ENCODE measurements at places on chromosomes 5 and 9. TPM values are rescaled to one million over a fixed set of nuclear protein-coding genes. Genes with fewer than 3 reads are reported as not detected.

GRCh38 chr9:95834281-95834907 lies 41.1 kb upstream of the ERCC6L2 start:
- no peak overlapping the region for H3K27ac ChIP-seq
- no peaks in the 10 kb centered on the region for H3K27me3 ChIP-seq
- no peak for DNase-seq
- H3K36me3 ChIP-seq, result no peaks in the 10 kb centered on the region
- H3K4me3 ChIP-seq, result no peak overlapping the region

- peaks cover 5% of the 10 kb centered on the region for H3K4me1 ChIP-seq
- H3K27me3 ChIP-seq, result no peaks in the 10 kb centered on the region
- H3K36me3 ChIP-seq, result no peaks in the 10 kb centered on the region
These were observed 18.6 kb upstream of the IFNB1 start for GRCh38 chr9:21096172-21096900.

DNA sequence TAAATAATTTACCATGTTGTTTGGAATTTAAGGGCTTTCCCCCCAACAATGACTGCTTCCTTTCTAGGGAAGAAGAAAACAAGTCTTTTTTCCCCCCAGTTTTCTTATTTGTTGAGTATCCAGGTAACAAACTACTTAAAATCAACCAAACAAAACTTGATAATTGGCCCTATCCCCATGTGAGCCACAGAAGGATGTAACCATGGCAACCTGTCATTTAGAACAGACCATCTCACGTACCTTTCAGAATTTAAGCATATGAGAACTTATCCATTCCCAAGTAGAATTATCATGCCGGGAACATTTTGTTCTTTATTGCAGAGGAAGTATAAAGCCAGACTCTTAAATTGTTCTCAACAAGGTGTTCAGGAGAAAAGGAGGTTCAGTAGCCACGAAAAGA lies 392.3 kb downstream of the CETN3 start:
- H3K36me3 ChIP-seq, result no peaks in the 10 kb centered on the region
- DNase-seq, result no peak
- H3K4me1 ChIP-seq, result peaks cover 11% of the 10 kb centered on the region
- no peak overlapping the region for H3K4me3 ChIP-seq
- no peak overlapping the region for H3K27ac ChIP-seq

GRCh38 chr9:69798744-69799143 lies 21.9 kb upstream of the CFAP95 start:
- no peak overlapping the region for H3K27ac ChIP-seq
- H3K36me3 ChIP-seq, result no peaks in the 10 kb centered on the region
- H3K4me3 ChIP-seq, result no peak overlapping the region
- no peaks in the 10 kb centered on the region for H3K4me1 ChIP-seq
- no peaks in the 10 kb centered on the region for H3K27me3 ChIP-seq

GRCh38 chr9:77864211-77864889 lies 167.3 kb downstream of the GNAQ start:
- H3K36me3 ChIP-seq, result no peaks in the 10 kb centered on the region
- no peaks in the 10 kb centered on the region for H3K27me3 ChIP-seq
- no peak overlapping the region for H3K4me3 ChIP-seq
- H3K27ac ChIP-seq, result no peak overlapping the region
- H3K4me1 ChIP-seq, result no peaks in the 10 kb centered on the region

DNA sequence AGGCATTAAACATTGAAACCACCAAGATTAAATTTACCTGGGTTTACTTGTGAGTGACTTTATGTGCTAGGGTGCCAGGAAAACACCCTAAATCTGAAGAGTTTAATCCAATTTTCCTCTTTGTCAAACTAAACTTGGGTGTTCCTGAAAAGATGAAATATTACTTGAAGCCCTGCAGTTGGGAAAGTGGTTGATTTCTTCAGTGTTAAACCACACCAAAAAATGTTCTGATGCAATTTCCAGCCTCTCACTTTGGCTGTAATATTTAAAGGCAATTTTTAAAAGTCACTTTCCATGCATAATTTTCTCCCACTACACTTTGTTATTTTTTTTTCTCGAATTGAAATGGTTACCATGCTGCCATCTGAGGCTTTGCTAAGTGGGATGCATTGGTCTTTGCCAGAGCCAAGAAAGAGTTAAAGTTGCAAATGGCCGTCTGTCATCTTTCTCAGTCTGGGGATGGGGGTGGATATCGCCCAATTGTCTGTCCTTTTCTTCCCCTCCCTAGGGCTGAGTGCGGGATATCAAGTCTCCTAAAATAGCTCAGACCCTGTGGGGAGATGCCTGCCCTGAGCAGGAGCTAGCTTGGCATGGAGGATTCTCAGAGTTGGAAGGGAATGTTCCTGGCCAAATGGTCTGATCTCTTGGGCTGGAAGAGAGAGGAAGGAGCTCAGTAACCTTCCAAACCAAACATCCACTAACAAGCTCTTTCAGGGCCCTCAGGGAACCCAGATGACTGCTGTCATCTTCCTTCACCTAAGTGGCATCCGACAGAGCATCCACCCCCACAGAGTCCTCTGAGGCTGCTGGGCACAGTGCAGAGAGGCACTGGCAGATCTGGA lies 13.6 kb upstream of the SHB start:
- H3K36me3 ChIP-seq, result no peaks in the 10 kb centered on the region
- H3K27me3 ChIP-seq, result no peaks in the 10 kb centered on the region
- H3K4me1 ChIP-seq, result no peaks in the 10 kb centered on the region
- no peak overlapping the region for H3K4me3 ChIP-seq

- no peaks in the 10 kb centered on the region for H3K27me3 ChIP-seq
- no peaks in the 10 kb centered on the region for H3K36me3 ChIP-seq
- H3K4me3 ChIP-seq, result no peak overlapping the region
- H3K27ac ChIP-seq, result no peak overlapping the region
- DNase-seq, result no peak
These were observed 218.5 kb downstream of the C9orf50 start for GRCh38 chr9:129402371-129402739.

DNA sequence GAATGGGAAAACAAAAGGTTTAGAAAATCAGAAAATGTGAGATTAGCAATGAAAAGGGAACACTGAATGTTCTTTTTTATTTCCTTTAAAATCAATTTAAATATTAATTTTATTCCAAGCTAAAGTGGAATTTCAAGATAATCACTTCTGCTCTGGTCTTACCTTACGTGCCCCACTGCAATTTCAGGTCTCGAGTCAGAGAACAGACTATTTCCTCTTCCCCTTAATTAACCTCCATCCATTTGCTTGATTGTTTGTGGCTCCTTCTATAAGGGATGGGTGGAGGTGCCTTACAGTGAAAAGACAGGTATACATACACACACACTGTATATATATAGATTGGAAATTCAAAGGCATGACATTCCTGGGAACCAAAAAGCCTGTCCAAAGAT lies 137.1 kb downstream of the SUSD1 start:
- DNase-seq, result no peak
- no peaks in the 10 kb centered on the region for H3K36me3 ChIP-seq
- H3K4me1 ChIP-seq, result no peaks in the 10 kb centered on the region

- no peak for DNase-seq
- H3K27me3 ChIP-seq, result no peaks in the 10 kb centered on the region
- H3K4me1 ChIP-seq, result peaks cover 5% of the 10 kb centered on the region
- no peak overlapping the region for H3K27ac ChIP-seq
These were observed 67.1 kb upstream of the HSPB3 start for GRCh38 chr5:54388409-54388808.

- H3K27ac ChIP-seq, result no peak overlapping the region
- no peaks in the 10 kb centered on the region for H3K36me3 ChIP-seq
- H3K4me3 ChIP-seq, result no peak overlapping the region
- DNase-seq, result no peak
- H3K4me1 ChIP-seq, result no peaks in the 10 kb centered on the region
- H3K27me3 ChIP-seq, result no peaks in the 10 kb centered on the region
These were observed 474.2 kb upstream of the RIOK2 start for GRCh38 chr5:97657239-97657638.

DNA sequence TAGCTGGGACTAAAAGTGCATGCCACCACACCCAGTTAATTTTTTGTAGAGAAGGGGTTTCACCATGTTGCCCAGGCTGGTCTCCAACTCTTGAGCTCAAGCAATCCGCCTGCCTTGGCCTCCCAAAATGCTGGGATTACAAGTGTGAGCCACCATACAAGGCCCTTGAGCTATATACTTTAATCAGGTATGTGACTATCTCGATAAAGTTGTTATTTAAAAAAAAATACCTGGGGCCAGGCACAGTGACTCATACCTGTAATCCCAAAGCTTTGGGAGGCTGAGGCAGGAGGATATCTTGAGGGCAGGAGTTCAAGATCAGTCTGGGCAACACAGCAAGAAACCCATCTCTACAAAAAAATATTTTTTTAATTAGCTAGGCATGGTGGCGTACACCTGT lies 19.2 kb downstream of the RNF145 start:
- no peak overlapping the region for H3K27ac ChIP-seq
- peaks cover 19% of the 10 kb centered on the region for H3K36me3 ChIP-seq
- no peak for DNase-seq
- no peak overlapping the region for H3K4me3 ChIP-seq
- H3K4me1 ChIP-seq, result peaks cover 5% of the 10 kb centered on the region

DNA sequence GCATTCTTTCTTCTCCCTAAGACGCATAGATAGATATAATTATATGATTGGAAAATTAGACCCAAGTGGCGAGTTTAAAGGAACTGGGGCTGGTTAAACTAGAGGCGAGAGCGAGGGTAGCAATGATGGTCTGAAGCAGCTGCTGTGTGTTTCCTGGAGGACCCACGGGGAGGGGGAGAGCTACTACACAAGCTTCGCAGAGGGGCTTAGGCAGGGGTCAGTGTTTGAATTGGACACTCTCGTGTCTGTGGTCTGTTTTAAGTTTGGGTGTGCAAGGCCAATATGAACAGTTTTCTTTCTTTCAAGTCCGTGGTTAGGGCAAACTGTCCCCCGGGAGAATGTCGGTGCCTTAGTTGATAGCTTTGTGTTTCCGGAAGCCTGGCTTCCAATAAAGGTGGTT lies 43.1 kb downstream of the PDZD2 start:
- H3K27ac ChIP-seq, result no peak overlapping the region
- H3K36me3 ChIP-seq, result no peaks in the 10 kb centered on the region
- no peak overlapping the region for H3K4me3 ChIP-seq
- no peak for DNase-seq
- H3K27me3 ChIP-seq, result no peaks in the 10 kb centered on the region

- H3K27ac ChIP-seq, result no peak overlapping the region
- no peak for DNase-seq
- no peaks in the 10 kb centered on the region for H3K27me3 ChIP-seq
- H3K36me3 ChIP-seq, result no peaks in the 10 kb centered on the region
- no peak overlapping the region for H3K4me3 ChIP-seq
These were observed 623.3 kb downstream of the HINT1 start for GRCh38 chr5:130541617-130542221.

DNA sequence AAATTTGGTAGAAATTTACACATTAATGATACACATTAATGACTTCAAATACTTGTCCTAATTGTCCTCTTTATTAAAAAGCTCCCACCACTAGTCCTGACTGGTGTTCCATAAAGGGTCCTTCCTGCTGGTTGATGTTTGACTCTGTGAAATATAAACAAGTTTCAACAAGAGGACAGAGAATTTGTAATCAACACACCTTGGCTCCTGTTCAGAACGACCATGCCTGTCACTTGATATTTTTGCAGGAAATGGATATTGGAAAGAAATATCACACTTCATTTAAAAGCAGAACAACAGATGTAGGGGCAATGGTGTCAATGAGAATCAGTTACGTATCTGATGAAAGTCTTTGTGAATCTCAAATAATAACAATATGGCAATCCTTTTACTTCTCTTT lies 211.7 kb downstream of the ENC1 start:
- H3K4me1 ChIP-seq, result no peaks in the 10 kb centered on the region
- H3K36me3 ChIP-seq, result no peaks in the 10 kb centered on the region
- no peaks in the 10 kb centered on the region for H3K27me3 ChIP-seq
- no peak overlapping the region for H3K4me3 ChIP-seq
- no peak for DNase-seq

DNA sequence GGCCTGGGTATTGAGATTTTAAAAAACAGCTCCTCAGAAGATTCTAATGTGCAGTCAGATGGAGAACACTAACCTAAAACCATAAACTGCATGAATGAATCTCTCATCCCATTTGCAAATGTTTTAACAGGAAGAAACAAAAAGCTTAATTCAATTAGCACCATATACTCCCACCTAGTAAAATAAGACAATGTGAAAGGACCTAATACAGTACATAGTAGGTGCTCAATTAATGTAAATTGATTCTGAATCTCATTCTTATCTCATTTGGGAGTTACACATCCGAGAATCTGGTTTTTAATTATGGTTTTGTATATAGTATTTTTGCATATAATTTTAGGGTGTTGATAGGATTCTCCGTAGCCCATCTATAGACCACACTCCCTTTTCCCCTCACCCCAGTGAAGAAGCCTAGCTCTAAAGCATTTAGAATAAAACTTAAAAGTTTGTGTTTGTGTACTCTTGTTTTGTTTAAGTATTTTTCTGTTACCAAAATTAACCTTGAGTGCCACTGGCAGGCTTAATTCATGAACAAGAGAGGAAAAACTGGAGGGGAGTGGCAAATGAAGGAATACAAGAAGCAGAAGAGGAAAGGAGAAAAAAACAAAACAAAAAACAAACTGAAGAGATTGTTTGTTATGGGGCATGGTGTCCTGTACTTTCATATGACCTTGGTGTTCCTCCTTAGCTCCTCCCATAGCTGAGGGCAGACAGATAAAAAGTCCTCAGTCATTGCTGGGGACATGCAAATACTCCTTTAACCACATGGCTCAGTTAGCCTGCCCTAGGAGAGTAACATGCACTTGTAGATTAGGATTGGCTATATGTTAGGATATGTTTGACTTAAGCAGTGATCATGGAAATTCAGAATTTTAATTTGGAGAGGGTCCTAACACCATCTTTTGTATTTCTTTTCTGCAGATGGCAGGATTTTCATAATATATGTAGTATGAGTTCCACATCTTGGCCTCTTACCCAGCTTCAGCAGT lies 1.2 kb downstream of the RNF14 start:
- no peak overlapping the region for H3K4me3 ChIP-seq
- no peak for DNase-seq
- peaks cover 42% of the 10 kb centered on the region for H3K4me1 ChIP-seq
- peak overlapping the region; percentile 88 for H3K27ac ChIP-seq

DNA sequence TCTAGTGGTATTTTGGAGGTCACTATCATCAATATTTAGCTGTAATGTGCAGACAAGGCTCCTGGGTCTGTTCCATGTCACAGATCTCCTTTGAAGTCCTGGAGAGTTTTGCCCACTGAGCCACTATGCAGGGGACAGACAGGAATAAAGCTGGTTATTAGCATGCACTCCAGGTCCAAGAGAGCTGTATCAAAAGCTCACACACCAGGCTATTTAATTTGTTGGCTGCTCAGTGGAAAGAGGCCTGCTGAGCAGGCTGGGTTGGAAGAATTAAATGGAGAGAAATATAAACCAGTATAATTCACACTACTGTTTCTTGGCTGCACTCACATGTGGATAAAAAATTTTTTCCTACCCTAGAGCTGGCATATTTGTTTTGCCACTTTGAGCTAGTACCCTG lies 113.8 kb upstream of the TAF11L2 start:
- no peak overlapping the region for H3K27ac ChIP-seq
- DNase-seq, result no peak
- H3K4me3 ChIP-seq, result no peak overlapping the region

Gene PPP2R2B
- 4.3 TPM for total RNA-seq

Gene SIGMAR1
- 78.2 TPM for total RNA-seq

Gene CARD19
- total RNA-seq, result 38.5 TPM

Gene NOXA1
- 10.0 TPM for total RNA-seq

Gene SLIT3
- total RNA-seq, result 55.5 TPM

Gene FAM151B
- 2.6 TPM for total RNA-seq

Gene PHF24
- total RNA-seq, result 0.28 TPM

Gene PFN3
- total RNA-seq, result not detected

Gene SOHLH1
- not detected for total RNA-seq

Data from adrenal gland (tissue), 19 donors.